CD4-positive, alpha-beta memory T cell (primary cell): ENCODE measurements at places on chromosomes 16 and 17. TPM values are rescaled to one million over a fixed set of nuclear protein-coding genes. Genes with fewer than 3 reads are reported as not detected.

TMC7 gene
- not detected for total RNA-seq

GRCh38 chr16:53955221-53955875 is 251.4 kb downstream of the FTO start:
- peaks cover 8% of the 10 kb centered on the region for H3K4me1 ChIP-seq
- no peaks in the 10 kb centered on the region for H3K36me3 ChIP-seq
- no peak overlapping the region for H3K27ac ChIP-seq
- DNase-seq = no peak

DNA sequence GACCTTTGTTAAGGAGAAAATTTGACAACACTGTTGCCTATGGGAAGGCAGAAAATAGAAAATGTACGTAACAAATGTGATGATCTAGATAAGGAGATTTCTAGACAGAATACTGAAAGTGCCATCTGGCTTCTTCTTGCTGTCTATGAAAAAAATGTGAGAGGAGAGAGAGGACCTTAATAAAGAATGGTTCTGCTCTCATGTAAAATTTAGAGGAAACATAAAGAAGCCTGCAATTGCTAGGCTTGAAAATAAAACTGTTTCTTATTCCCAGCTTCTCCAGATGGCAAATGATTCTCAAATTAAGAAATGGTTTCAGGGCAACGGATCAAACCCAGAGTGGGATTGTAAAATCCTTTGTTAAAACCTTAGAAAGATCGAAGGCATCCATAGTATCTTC is 128.5 kb downstream of the CDK5R1 start:
- no peak overlapping the region for H3K4me3 ChIP-seq
- H3K36me3 ChIP-seq = no peaks in the 10 kb centered on the region
- H3K4me1 ChIP-seq = no peaks in the 10 kb centered on the region
- H3K27ac ChIP-seq = no peak overlapping the region

DNA sequence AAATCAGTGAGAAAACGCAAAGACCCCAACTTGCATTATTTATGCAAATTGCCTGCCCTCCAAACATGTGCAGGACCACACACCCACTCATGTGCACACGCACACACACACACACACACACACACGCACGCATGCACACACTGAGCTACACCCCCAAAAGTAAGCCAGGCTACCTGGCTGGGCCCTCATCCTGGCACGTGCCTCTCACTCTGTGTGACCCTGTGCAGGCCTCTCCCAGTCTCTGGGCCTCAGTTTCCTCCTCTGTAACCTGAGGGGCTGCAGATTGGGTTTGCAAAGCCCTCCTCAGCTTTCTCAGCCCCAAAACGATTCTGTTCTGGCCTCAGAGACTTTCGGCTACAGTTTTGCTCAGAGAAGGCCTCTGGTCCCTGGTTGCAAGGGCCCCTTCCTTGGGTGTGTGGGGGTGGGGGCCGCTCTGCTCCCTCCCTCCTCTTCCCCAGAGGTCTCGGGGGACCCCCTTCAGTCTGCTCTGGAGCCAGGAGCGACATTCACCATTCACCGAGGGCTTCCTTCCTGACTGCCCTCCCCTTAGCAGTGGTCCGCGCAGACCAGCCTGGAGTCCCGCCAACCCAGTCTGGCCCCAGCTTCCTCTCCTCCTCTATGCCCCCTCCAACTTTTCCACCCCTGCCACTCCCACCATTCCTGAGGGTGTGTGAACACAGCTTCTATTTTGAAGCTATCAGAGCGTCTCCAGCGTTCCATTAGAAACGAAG is 5.4 kb upstream of the PIK3R6 start:
- no peak for DNase-seq
- no peak overlapping the region for H3K27ac ChIP-seq
- peaks cover 3% of the 10 kb centered on the region for H3K4me1 ChIP-seq
- H3K4me3 ChIP-seq = no peak overlapping the region
- H3K36me3 ChIP-seq = no peaks in the 10 kb centered on the region
